ENCODE measurements at places on chromosomes 11 and 22.
A peak's percentile ranks its signal among the peaks of the same experiment; 100 is the strongest.

GRCh38 chr22:17013396-17014100, 5.5 kb upstream of the GAB4 start:
- DNase-seq = no peak

DNA sequence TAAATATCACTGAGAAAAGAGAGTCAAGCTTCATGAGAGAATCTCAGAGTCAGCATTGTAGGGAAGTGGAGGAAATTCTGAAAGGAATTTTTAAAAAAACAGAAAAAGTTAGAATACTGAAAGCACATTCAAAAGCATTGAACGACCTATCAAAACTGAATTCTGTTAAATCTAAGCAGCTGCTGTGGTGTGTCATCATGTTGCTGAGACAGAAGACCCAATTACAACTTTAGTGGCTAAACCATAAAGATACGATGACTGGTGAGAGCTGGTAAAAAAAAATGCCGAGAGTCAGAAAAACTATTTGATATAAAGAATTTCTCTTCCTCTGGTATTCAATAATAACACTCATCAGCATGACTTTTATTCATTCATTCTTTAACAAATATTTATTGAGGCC, 220.8 kb downstream of the DLG2 start:
- no peak for DNase-seq

DNA sequence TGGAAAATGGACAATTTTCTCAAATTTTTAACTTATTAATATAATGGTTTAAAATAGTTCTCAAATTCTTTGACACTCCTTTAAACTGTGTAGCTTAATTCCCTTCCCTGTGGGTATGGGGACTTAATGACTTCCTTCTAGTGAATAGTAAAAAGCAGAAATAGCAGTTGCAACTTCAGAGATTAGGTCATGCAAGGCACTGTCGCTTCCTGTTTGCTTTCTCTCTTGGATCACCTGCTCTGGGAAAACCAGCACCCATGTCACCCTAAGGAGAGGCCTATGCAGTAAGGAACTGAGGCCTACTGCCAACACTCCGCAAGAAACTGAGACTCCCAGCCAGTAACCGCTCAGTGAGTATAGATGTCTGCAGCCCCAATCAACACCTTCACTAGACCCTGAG, 5.5 kb upstream of the PANX3 start:
- DNase-seq = no peak

DNA sequence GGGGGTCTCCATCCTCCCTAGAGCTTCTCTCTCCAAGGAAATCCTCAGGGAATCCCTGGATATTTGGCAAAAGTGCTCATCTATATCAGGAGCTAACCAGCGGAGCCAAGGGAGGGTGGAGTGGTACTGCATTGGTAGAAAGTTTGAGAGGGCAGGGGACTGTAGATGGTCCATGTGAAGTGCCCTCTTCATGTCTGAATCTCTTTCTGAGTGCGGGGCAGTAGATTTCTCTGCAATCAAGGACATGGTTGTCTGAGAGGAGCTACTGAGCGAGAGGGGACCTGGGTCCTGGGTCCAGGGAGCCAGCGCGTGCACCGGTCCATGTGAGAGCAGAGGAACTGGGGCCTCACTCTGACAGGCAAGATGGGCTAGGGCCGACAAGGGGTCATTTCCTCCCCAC, 701 bp downstream of the DIXDC1 start:
- no peak for DNase-seq

GRCh38 chr11:80241766-80242165, 800.9 kb upstream of the TENM4 start:
- DNase-seq = no peak

- DNase-seq = no peak
Measured at GRCh38 chr11:62353841-62354240, 16.6 kb downstream of the ASRGL1 start.

GRCh38 chr11:103618528-103618927, 417.9 kb upstream of the DDI1 start:
- no peak for DNase-seq

GRCh38 chr11:22681281-22681812, 14.9 kb downstream of the GAS2 start:
- DNase-seq = no peak

DNA sequence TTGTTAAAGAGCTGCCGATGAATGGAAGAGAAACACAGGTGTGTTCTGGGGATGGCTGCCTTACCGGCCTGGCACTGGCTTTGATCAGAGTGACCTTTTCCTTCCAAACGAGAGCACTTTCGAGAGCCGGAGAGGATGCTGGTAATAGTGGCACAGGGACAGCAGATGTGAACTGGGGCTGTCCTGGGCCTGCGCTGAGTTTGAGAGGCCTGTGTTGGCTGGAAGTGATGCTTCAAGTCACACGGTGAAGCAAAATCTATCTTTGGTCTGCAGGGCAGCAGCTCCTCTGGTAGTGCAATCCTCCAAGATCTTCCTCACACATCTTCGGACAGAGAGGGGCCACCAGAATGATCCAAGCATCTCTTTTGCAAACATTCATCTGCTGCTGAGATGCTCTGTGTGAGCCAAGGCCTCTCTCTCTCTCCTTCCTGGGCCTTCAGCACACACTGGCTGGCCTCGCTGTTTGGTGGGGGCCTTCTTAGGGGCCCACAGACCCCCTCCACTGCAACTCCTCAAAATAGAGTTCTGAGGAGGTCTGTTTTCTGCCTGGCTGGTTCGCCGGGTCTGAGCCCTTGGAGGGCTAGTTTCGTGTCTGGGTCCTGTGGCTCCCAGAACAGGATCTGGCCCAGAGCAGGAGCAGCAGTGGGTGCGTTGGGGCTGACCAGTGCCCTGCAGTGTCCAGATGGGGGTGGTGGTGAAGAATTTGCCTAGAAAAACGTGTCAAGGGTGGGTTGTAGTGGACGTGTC, 6.4 kb downstream of the MPPED1 start:
- DNase-seq = no peak

DNA sequence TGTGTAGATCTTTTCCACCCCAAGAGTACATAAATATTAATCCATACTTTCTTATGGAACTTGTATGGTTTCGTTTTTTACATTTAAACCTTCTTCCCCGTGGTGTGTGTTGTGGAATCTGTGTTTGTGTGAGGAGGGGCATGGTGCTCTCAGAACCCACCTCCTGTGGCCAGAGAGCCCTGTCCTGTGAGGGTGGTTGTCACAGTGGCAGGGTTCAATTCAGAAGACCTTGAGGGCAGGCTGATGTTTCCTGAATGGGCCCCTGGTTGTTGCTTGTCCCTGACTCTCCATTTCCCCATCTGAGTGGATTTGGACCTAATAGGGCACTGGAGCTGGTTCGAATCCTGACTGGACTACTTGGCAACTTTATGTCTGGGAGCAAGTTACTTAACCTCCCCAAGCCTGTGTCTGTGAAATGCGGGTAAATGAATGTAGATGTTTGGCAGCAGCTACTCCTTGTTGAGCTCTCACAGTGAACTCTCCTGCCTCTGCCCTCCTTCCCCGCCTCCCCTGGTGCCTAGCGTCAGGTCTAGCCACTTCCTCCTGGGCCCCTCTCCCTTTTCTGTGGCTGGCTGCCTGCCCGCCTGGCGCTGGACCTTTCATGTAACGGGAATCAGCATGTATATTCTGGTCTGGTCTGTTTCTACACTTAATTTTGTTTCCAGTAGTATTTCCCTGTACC, 7.3 kb downstream of the NEAT1 start:
- DNase-seq = peak; percentile 63

- DNase-seq = no peak
Measured at GRCh38 chr11:132992838-132993631, 539.3 kb downstream of the OPCML start.

DNA sequence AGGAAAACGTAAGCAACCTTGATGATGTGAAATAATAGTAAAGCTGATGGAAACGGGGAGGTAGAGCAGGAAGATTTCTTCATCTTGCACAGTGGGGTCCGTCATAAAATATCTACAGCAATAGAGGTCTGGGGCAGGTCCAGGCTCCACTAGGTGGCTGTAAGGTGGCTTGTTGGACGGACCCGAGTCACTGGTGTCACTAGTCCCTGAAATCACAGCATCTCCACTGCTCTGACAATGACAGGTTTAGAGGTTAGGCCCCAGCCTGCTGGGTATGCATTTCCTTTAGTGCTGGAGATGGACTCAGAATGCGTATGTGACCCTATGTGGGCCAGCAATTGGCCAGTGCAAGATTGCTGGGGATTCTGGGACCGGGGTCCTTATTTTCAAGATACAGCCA, 25.2 kb upstream of the CLDN5 start:
- DNase-seq = no peak

- DNase-seq = no peak
Measured at GRCh38 chr11:111185266-111185665, 60.3 kb upstream of the POU2AF2 start.

GRCh38 chr11:44993971-44994704, 43.5 kb upstream of the TP53I11 start:
- no peak for DNase-seq

GRCh38 chr11:17208257-17208999, 642 bp upstream of the PIK3C2A start:
- peak; percentile 36 for DNase-seq

- no peak for DNase-seq
Measured at GRCh38 chr11:133832096-133832990, 13.0 kb downstream of the SPATA19 start.

- DNase-seq = peak; percentile 25
Measured at GRCh38 chr22:28873183-28873963, 10.0 kb upstream of the ZNRF3 start.

DNA sequence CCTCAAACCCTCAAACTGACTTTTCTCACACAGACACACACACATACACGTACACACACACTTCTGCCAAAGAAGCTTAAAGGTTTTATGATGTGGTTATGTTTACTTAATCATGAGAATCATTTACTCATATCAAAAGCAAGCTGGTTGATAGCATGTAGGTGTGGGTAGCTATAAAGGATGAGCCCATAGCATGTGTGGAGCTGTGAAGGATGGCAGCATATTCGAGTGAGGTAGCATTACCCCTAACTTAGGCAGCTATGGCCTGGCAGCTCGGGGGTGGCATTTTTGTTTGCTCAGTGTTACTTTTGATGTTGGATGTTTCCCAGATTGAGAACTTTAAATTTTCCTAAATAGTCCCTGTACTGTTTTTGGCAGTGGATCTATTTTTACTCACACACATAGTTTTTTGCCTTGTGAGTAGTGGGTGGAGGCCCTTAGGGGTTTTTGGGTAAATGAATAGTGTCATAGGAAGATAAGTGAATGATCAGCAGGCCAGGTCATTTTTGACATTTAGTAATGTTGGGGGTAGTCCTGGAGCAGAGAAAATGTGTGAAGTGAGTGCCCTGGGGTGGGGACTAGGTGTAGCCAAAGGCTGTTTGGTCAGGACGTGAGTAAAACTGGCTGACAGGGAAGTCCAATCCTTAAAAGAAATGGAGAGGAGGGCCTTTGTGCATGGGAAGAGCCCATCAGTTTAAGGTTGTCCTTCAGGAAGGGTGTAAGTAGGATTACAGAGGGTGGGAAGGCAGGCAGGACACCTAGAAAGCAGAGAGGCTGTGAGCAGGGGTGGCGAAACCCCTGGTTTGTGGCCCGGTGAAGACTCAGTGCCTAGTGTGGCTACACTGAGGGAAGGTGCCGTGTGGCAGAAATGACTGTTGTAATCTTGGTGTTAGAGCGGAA, 7.1 kb downstream of the YWHAH start:
- DNase-seq = no peak

GRCh38 chr11:62449451-62449851, 30.6 kb downstream of the SCGB1A1 start:
- no peak for DNase-seq

DNA sequence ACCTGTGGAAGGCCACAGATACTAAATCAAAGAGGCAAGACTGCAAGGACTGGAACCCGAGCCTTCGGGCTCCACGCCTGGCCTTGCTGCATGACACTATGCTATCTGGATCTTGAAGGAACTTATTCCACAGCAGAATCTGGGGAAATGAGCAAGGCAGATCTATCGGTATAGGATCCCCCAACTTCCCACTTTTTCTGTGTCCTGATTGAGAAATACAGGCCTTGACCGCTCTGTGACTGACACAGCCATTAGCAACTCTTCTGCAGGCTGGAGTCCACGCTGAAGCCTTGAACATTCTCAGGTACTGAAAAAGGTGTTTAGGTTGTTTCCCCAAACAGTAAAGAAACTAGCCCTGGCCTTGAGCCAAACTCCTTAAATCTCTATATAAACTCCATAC, 241.2 kb upstream of the NARS2 start:
- no peak for DNase-seq

Data from BE2C (cell line).